ENCODE measurements at places on chromosomes 2 and 18.

GRCh38 chr2:237570776-237571335 lies 4.5 kb downstream of the PRLH start:
- DNase-seq, result no peak

DNA sequence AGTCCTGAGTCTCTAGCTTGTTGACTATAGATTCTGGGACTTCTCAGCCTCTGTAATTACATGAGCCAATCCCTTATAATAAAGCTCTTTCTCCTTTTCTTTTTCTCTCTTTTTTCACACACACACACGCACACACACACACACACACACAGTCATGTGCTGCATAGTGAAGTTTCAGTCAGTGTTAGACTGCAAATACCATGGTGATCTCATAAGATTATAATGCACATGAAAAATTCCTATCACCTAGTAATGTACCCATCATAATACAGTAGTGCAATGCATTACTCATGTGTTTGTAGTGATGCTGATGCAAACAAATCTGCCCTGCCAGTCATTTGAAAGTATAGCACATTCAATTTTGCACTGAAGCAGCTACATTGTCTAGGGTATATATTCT lies 558.2 kb downstream of the SUCLG1 start:
- no peak for DNase-seq

- no peak for DNase-seq
Measured at GRCh38 chr2:239075918-239076758, 228.3 kb downstream of the TWIST2 start.

GRCh38 chr2:217273162-217273561 lies 413.3 kb upstream of the TNP1 start:
- DNase-seq, result no peak

- no peak for DNase-seq
Measured at GRCh38 chr2:8138923-8139667, 542.8 kb upstream of the ID2 start.

DNA sequence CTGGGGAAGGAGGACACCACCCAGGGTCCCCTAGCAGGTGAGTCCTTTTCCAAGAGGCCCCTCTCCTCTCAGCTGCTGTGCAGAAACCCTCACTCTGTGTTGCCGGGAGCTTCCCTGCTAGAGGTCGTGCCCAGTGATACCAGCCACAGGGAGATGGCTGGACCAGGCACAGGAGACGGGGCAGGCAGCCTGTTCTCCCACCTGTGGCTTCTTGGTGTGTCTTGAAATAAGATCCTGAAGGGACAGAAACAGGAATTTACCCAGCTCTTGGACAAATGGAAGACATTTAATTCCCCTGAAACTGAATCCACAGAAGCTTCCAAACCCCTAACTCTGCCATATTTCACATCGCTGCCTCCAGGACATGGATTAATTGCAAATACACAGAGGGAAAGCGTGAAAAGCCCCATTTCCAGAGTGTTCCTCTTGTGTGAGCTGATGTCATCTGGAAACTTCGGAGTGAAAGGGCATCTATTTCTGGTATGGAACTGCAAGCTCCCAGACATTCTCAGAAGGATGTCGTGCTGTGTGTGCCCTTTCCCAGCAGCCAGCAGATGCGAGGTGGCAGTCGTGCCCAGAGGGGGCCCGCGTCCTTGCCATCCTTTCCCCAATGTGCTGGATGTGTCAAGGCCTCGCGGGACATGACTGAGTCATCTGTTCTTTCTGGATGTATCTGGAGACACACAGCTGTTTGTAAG lies 177.7 kb downstream of the SEPTIN10 start:
- DNase-seq, result no peak

- DNase-seq, result no peak
Measured at GRCh38 chr18:12231040-12231882, 22.9 kb upstream of the CIDEA start.

GRCh38 chr2:74867841-74868658 lies 34.1 kb downstream of the HK2 start:
- DNase-seq, result no peak

DNA sequence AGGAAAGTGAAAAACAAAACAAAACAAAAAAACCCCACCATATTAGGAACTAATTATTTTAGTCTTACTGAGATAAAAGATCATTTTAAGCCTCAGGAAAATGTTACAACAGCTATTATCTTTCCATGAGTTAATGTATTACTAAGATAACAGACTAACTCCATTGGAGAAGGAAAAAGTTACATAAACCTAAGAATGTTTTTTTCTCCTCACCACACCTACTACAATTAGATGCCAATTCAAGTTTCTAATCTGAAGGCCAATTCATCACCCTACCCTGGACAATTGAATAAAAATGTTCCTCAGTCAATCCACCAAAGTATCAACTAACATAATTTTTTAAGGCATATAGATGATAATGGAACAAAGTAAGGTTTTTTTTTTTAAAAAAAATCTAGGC lies 10.2 kb upstream of the GFPT1 start:
- DNase-seq, result no peak

DNA sequence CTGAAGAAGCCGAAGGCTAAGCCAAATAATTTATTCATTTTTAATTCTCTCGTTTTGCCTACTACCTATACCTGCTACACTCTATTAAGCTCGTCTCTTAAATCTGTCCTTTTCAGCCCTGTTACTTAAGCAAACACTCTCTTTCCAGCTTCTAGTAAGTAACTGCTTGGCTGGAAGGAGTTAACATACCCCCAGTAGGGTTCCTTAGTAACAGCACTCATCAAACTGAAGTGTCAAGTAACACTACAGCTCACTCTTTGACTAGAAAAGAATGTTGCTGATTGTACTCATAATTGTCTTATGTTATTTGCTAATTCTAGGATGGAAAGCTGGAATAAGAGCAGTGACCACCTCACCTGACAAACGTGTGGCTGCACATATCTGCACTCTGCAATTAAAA lies 120.0 kb upstream of the SCN7A start:
- DNase-seq, result peak; percentile 89

GRCh38 chr2:69615078-69615625 lies 28.4 kb downstream of the AAK1 start:
- DNase-seq, result no peak

- peak; percentile 95 for DNase-seq
Measured at GRCh38 chr18:70907673-70908072, 618.8 kb downstream of the SOCS6 start.

DNA sequence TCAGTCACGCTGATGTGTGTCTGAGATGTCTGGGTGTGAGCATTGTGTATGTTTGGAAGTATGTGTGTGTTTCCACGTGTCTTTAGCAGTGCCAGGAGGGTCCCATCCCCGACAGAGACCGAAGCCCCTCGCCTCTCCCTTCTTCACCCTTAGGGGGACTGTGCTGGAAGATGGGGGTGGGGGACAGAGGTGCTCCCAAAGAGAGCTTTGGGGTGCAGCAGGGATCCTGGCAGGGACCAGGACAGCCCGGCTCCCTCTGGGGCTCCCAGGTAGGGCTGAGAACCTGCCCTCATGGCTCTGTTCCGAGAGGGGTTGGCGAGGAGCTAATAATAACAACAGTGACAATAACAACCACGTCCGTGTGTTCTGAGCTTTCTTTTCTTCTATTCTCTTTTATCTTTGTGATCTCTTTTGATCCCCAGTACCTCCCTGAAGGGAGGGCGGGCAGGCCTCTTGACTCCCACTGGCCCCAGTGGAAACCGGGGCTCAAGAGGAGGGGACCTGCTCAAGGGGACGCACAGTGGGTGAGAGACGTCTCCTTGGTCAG lies 57.6 kb downstream of the SMAD7 start:
- DNase-seq, result no peak

- no peak for DNase-seq
Measured at GRCh38 chr2:52776571-52776970, 991.0 kb upstream of the CHAC2 start.

GRCh38 chr2:180227461-180227860 lies 220.4 kb upstream of the CWC22 start:
- no peak for DNase-seq

GRCh38 chr2:172065111-172065510 lies 20.2 kb upstream of the DLX1 start:
- DNase-seq, result no peak

GRCh38 chr2:28510184-28510583 lies 14.3 kb downstream of the PLB1 start:
- DNase-seq, result no peak

- peak; percentile 68 for DNase-seq
Measured at GRCh38 chr2:39664888-39665591, 677 bp upstream of the TMEM178A start.

DNA sequence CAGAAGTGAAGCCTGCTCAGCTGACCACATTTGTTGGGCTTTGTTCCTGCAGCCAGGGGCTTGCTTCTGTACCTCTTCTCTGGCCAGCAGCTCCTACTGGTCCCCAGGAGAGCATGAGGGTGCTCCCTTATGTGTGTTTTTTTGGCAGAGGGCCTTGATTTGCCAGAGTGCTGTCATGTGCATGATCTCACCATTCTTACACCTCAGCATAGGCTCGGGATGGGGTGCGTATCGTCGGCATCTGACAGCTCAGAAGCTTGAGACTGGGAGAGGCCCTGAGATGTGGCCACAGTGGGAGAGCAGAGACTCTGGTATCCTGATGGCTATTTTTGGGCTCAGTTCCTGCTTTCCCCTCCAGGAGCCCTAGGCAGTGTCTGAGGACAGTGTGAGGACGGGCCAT lies 71.2 kb downstream of the CELF4 start:
- no peak for DNase-seq

DNA sequence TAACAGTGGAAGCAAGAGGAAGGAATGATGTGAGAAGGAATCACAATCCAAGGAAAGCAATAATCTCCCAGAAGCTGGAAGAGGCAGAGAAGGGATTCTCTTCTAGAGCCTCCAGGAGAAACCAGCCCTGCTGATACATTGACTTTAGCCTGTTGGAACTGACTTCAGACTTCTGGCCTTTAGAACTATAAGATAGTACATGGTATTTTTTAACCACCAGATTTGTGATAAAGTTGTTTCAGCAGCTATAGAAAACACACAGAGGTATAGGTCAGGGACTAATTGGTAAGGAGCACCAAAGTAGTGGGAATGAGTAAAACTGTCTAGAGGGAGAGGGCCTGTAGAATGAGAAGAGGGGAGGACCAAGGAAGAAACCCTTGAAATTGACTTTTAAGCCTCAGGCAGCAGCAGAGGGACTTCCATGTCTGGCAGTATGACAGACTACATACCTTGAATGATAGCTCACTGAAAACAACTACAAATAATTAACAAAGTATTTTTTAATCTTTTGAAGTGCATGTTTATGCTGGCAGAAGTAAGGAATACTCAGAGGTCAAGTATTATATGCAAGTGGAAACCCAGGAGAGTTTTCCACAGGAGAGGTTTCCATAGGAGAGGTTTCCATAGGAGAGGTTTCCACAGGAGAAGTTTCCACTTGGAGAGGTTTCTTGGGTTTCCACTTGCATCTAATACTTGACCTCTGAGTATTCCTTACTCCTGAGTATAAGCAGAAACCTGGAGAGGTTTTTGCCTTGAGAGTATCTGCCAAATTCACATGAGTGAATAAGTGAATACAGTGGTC lies 33.8 kb upstream of the TMEM17 start:
- DNase-seq, result no peak

GRCh38 chr2:147603876-147604275 lies 241.0 kb upstream of the ACVR2A start:
- no peak for DNase-seq
